Activated T-cell treated with anti-CD3 and anti-CD28 coated beads, Interleukin-2, amount 50 U/mL, for 1 hour (primary cell): ENCODE measurements at places on chromosomes 3 and 15.
A peak's percentile ranks its signal among the peaks of the same experiment; 100 is the strongest.

DNA sequence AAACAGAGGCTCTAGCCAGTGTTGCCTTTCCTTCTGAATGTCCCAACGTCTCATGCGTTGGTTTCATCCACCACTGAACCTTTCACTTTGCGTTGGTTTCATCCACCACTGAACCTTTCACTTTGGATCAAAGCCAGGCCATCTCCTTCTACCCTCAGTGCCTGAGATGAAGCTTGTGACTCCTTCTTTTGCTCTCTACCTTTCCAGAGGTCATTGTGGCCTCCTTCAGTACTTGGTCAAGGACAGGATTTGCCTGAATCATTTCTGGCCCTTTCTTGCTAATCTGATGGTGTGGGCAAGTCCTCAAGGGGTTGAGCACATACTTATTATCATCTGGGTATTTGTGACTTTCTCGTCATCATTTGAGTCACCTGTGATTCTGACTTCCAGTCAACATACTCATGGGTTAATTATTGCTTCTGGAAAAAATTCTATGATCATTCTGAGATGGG, 50.0 kb downstream of the SELENOT start:
- DNase-seq: no peak

DNA sequence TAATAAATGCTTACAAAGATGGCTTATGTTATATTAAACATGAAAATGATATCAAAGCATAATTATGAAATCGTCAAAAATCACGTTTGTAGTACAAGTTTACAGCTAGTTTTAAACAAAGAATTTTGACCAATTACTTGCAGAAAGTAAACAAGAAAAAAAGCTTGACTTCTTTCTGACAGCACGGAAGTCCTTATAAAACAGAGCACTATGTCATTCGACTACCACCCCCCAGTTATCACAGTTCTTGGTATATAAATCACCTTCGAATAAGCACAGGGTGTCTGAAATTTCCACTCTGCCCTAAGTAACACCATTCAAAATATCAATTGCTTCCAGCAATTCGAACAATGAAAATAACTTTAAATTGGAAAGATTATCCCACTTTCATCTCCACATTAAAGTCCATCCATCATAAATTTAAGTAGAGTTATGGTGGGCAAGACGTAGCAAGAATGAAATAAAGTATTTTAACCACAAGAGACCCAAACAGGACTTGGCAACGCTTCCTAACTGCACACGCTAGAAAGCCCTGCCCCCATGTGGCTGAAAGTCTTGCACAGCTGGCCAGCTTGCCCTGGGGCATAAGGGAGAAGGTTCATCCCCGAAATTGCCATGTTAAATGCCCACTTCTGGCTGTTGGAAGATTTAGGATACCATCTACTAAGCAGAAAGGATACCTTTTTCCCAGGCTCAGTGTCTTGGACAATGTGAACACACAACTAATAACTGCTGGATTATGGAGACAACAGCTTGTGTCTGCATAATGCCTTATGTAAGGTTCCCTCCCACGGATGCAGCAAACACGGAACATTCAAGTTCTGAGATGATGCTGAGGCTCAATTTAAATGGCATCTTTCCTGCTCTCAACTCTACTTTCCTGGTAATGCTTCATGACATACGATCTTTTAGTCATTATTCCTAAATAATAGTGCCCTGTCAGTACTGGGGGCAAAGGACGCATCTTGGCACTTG, 116.4 kb upstream of the TJP1 start:
- no peak for DNase-seq

DNA sequence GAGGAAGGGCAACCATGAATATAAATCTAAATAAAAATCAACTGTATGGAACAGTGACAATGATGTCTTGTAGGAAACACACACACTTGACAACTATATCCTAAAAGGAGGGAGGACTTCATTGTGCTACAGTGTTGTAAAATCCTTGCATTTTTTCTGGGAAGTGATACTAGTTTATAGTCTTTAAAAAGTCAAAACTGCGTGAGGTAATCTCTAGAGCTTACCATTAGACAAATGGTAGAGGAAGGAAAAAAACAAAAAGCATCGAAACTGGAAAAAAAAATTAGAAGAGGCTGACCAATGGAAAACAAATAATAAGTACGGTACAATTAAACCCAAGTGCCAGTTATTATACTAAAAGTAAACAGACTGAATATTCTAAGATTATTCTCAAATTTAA, 38.7 kb downstream of the CHSY1 start:
- DNase-seq: no peak

- DNase-seq: no peak
These were observed 79.0 kb downstream of the NAALADL2 start for GRCh38 chr3:174938102-174938501.

DNA sequence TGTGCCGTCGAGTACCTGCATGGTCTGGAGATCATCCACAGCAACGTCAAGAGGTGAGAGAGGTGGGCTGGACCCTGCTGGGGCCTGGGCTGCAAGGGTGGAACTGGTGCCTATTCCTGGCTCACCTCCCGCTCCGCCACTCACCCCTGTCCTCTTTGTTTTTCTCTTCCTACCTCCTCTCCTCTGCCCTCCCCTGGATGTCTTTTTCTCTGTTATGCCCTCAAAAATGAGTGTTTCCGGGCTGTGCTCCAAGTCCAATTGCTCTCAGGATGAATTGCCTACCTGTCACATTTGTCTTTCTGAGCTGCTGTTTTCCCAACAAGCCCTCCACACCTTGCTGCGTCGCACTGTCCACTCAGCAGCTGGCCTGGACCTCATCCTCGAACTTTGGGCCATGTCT, 28.5 kb upstream of the TATDN2 start:
- DNase-seq: no peak

GRCh38 chr3:130414457-130414856, 69.0 kb downstream of the COL6A5 start:
- DNase-seq: no peak

GRCh38 chr15:25178835-25179672, 224.3 kb downstream of the SNRPN start:
- DNase-seq: peak; percentile 4

GRCh38 chr3:28751864-28752263, 403.2 kb upstream of the AZI2 start:
- no peak for DNase-seq

DNA sequence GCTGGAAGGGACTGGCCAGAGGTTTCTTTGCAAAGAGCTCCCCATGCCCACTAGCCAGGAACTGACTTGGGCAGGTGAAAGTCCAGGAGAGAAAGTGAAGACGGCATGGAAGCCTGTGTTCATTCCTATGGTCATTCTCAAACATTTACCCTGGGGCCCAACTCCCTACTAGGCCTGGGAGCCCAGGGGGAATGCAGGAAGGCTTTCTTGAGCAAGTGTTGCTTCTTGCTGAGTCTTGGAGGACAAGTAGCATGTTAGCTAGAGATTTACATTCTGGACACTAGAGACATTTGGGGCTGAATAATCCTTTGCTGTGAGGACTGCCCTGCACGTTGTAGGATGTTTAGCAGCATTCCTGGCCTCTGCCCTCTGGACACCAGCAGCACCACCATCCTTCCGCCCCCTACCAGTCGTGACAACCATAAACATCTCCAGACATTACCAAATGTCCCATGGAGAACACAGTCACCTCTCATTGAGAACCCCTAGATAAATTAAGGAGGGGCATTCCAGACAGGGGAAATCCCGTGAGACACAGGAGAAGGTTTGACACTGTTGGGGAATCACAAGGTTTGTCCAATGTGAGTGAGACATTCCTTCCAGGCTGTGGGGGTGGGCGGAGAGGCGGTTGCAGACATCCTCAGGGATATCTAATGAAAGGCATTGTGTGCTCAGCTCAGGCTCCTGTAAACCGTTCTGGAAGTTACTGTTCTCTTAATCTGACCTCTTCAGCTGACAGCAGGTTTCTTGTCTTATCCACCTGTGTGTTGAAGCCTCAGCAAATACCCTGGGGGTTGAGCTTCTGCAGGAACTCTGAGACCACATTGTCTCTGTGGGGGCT, 236.2 kb downstream of the TLE3 start:
- no peak for DNase-seq

- no peak for DNase-seq
These were observed 15.5 kb upstream of the LYZL4 start for GRCh38 chr3:42425736-42426407.

DNA sequence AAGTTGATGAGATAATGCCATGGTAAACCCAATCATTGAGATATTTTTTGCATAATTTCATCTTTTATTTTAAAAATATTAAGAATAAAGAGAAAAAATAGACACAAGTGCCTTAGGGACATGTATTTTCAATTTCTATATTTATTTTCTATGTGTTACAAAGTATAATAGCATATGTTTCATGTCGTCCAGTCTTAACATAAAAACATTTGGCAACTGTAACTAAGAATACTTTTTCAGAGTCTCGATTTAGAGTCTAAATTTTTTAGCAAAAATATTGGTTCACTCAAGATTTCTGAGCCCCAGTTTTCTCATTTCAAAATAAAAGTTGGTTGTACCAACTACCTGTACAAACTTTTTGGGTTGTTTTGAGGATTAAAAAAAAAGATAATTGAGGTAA, 511.4 kb upstream of the ZNF385D start:
- DNase-seq: no peak

GRCh38 chr3:108093616-108094015, 2.8 kb upstream of the CD47 start:
- DNase-seq: no peak

DNA sequence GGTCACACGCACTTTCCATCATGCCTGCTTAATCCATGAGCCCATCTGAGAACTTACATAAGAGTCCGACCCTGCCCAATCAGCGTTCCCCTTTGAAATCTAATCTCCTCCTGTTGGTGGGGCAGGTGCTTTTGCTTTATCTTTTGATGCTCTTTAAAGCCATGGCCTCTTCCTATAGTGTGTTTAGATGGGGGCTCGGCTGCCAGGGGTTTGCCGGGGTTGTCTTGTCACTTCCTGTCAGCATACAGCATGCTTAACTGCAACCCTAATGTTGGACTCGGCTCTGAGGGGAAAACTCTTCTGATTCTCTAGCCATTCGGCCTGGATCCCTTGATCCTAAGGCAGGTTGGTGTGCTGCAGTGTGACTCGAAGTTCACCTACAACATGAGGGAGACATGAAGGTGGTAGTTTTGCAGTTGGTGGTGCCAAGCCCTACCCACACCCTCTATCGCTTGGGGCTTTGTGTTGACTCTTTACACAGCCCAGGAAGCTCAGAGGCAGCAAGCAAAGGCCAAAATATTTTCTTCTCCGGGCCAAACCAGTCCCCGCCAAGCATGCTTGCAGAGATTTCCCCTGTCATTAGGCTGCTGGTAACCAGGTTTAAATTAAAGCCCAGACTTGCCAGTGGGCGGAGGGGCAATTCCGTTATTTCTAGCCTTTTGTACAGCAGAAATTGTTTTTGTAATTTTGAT, 218.7 kb downstream of the FEZF2 start:
- no peak for DNase-seq

DNA sequence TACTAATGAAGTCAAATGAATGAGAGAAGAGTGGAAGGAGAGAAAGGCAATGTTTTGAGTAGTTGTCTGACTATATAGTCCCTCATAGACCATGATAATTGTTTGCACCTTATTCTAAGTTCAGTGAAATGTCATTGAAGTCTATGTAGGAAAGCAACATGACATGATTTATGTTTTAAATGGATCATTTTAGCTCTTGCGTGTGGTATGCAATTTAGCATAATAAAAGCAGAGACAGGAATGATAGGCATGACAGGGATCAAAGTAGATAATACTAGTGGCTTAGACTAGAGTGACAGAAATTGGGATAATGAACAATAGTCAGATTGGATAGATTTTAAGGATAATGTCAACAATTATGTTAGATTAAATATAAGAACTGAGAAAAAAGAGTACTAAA, 132.5 kb downstream of the PYDC2 start:
- no peak for DNase-seq

- DNase-seq: no peak
These were observed 95.5 kb downstream of the DPH6 start for GRCh38 chr15:35450492-35450891.

GRCh38 chr3:193942516-193943055, 193.4 kb upstream of the HES1 start:
- DNase-seq: no peak

GRCh38 chr15:49122541-49123062, 32.8 kb downstream of the COPS2 start:
- DNase-seq: no peak

GRCh38 chr3:161096771-161097367, 8.3 kb downstream of the B3GALNT1 start:
- DNase-seq: peak; percentile 19

DNA sequence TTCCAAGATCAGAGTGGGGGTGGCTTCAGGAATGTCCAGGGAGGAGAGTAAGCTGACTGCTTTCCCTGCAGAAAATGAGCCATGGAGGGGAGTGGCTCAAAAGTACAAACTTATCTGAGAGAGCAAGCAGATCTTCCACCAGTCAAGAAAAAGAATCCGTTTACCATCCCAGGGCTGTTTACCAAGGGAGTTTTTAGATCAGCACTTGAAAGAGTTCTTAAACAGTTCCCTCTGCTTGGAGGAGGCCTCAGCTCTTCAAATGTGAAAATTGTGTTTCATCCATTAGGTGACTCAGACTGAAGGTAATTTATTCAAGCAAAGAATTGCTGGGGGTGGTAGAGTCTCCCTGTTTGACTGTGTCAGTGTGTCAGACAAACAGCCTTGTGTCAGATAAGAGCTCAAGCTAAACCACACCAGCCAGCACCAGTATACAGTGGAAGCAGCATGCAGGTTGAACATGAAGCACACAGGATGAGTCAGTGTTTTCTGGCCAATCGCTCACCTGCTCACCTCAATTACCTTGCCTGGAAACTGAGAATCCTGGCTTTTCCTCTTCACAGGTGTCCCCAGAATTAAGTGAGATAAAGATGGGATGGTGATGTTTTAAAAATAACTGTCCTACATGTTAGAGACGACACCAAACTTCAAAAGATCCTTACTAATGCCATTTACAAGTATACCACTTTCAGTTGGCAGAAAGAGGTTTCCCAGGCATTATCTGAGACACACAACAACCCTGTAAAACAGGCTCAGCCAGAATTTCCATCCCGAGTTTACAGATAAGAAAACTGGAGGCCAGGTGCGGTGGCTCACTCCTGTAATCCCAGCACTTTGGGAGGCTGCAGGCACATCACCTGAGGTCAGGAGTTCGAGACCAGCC, 21.7 kb downstream of the SH3BP5 start:
- no peak for DNase-seq

DNA sequence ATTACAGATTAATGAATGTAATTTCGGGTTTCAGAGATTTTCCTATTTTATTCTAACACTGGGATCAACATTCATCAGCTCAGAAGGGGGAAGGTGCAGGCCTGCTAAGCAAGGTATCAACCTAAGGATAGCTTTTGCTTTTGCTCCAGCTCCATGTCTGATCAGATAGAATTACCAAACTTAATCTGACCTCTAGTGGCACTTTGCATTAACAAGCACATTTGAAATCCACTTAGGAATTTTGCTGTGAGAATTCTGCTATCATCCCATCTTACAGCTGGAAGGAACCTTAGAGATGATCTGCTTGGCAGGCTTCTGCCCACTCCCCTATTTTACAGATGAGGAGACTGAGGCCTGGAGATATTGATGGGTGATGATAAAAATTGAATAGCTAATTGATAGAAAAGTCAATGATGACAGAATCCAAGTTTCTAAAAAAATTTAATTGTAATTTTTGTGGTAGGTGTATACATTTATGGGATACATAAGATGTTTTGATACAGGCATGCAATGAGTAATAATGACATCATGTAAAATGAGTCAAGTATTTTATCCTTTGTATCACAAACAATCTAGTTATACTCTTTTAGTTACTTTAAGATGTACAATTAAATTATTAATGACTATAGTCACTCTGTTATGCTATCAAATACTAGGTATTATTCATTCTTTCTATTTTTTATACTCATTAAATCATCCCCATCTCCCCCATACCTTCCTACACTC, 209.2 kb upstream of the ZPLD1 start:
- no peak for DNase-seq
